ENCODE measurements at places on chromosomes 11 and 22.
A peak's percentile ranks its signal among the peaks of the same experiment; 100 is the strongest.

DNA sequence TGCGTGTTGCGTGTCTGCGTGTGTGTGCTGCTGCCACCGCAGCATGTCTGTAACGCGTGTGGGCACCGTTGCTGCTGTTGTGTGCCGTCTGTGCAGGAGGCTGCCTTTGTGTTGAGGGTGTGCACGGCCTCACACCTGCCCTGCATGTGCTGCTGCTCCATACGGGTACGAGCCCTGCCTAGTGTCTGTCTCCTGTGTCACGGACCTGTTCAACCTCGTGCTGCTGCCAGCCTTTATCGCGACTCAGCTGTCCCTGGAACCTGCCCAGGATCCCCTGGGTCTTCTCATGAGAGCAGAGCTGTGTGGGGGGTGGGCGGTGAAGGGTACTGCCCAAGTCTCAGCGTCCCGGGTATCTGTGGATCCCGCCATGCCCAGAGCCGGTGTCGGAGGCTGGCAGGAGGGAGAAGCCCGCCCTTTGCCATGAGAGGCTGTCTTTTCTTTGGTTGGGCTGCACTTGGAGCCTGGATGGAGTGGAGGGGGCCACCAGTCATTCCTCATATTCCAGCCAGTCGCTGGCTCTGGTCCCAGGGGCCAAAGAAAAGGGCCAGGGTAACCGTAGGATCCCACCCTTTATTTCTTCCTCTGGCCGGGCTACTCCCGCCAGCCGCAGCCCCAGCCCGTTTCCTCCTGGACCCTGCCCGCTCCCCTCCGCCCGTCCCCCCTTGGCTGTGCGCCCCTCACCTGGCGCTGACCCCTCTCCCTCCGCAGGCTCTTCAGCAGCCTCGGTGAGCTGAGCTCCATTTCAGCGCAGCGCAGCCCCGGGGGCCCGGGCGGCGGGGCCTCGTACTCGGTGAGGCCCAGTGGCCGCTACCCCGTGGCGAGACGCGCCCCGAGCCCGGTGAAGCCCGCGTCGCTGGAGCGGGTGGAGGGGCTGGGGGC lies 7.8 kb upstream of the ACR start:
- DNase-seq = no peak

- no peak for DNase-seq
Observed at GRCh38 chr11:123924027-123924426, 15.4 kb upstream of the OR4D5 start.

- peak; percentile 76 for DNase-seq
Observed at GRCh38 chr11:63945477-63946163, 6.8 kb downstream of the NAA40 start.

GRCh38 chr11:22930816-22931594 lies 70.7 kb upstream of the CCDC179 start:
- DNase-seq = peak; percentile 27

- peak; percentile 78 for DNase-seq
Observed at GRCh38 chr11:130020323-130020722, 17.7 kb upstream of the PRDM10 start.
